ENCODE measurements at places on chromosomes 2 and 18.
A peak's percentile ranks its signal among the peaks of the same experiment; 100 is the strongest.

- no peak for DNase-seq
Measured at GRCh38 chr2:190655113-190655512, 6.2 kb downstream of the NAB1 start.

DNA sequence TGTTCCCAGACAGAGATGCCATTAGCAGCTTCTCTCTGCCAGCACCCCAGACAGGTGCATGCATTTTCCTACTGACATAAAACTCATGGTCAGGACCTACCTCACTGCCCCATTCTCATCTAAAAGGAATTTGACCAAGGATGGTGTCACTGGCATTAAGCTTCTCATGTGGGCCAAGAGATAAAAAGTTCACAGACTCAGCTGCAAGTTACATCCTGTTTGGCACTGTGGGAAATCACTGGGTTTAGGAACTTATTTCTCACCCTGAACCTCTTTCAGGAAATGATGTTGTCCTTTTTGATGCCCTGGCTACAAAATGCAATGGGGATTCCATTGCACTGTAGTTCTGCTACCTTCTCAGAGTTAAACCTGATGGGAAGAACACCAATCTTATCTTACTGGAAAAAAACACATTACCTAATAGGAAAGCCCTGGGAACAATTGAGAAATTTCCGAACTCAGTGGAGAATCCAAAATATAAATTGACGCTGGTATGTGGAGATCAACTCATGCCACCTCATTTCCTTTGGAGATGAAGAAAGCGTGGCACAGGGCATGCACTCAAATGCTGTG is 252.1 kb upstream of the COPS8 start:
- no peak for DNase-seq

GRCh38 chr2:164928101-164928673 is 27.1 kb downstream of the SLC38A11 start:
- no peak for DNase-seq

- DNase-seq: no peak
Measured at GRCh38 chr2:129879614-129880180, 99.8 kb upstream of the RAB6C start.

- no peak for DNase-seq
Measured at GRCh38 chr18:26008096-26008495, 82.3 kb downstream of the SS18 start.

GRCh38 chr18:59799383-59800015 is 100.3 kb upstream of the PMAIP1 start:
- no peak for DNase-seq

DNA sequence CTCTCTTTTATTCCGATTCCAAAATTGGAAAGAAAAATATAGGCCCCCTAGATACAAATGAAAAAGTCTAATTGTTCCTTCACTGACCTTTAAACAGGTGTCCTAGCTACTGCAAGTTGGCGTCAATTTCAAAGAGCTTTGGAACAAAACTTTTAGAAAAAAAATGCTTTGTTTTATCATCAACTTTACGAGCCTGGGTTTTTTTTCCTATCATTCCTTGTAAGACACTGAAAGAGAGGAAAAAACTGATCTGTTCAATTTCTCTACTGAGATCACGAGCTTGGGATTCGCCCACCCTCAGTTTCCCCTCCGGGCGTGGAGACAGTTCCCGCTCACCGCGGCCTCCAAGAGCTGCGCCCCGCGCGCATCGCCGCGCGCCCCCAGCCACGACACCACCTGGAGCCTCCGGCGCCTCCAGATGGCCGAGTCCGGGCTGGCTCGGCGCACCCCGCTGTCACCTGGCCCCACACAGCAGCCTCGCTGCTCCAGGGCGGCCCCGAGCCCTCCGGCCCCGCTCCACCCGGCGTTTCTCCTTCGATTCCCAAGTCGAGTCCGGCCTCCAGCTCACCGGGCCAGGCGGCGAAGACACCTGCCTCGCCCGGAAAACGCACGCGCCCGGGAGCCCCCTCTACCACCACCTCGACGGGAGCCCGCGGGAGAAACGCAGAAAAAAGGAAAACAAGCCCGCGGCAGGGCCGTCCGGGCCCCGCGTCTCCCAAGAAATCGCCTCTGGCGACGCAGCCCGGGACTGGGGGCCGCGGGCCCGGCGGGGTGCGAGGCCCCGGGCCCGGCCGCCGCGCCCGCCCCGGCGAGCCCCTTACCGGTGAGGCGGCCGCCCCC is 656 bp downstream of the TBC1D8 start:
- DNase-seq: no peak

DNA sequence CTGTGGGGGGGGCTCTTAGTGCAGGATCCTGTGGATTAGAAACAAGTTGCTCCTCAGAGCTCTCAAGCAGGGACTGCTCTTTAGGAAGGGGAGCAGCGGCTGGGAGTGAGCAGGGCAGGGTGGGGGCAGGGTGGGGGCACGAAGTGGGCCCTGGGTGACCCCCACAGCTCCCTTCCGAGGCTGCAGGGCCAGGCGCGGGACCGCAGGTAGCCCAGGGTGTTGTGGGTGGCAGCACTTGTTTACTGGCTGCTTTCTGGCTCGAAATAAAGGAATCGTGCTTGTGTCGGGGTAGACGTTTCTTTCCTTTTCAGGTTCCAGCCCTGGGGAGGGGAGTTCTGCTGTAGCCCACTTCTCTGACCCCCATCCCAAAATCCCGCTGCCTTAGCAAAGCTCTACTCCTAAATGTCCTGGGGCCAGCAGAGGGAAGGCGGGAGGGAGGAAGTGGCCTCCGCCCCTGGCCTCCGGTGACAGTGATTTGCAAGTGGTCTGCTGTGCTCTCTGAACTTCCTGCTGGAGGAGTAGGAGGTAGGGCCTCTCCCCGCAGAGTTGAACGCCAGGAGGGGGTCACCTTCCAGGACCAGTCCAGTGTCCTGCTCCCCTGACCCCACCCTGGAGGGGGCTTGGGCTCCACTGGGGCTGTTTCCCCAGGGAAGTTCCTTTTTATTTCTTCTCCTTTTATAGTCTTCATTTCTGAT is 8.3 kb downstream of the NEU4 start:
- DNase-seq: no peak

- DNase-seq: peak; percentile 14
Measured at GRCh38 chr2:218166791-218167190, at the start of gene CXCR1. Gene CXCR1 (minus strand): TSS chr2:218166962. CDS start chr2:218165211, 1,751 bp downstream.

GRCh38 chr2:37454851-37455762 is 110.7 kb downstream of the QPCT start:
- no peak for DNase-seq

DNA sequence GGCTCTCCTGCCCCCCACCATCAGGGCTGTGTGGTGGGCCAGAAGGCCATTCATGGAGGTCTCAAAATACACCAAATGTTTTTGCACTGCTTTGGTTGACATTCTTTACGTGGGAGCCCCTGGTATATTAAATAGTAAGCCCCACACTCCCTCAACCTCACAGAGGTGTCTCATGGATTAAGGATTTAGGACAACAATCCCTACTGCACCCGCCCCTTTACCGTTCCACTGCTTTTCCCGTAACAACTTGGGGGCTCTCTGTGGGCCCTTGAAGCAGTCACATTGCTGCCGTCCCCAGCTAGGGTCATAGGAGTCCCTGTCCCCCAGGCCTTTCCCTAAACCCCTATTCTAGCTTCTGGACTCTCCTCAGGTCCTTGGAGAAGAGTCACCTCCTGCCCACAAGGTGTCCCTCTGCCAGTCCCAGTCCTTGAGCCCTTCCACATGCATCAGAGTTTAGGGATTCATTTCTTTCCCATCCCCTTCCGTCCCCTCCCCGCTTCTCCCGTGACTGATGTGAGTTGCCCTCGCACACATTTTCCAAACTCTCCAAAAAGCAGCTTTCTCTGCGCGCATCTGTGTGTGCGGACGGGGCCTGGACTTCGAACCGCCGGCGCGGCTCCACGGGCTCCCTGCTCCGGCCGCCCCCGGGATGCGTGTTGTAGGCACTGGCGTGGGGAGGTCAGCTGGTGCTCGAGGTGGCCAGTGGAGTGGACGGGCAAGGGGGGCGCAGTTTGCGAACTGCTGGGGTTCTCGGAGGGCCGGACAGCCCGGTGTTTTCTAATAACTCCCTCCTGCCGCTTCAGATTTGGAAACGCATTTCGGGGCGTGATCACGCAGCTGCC is 84.8 kb downstream of the LYPD1 start:
- no peak for DNase-seq

DNA sequence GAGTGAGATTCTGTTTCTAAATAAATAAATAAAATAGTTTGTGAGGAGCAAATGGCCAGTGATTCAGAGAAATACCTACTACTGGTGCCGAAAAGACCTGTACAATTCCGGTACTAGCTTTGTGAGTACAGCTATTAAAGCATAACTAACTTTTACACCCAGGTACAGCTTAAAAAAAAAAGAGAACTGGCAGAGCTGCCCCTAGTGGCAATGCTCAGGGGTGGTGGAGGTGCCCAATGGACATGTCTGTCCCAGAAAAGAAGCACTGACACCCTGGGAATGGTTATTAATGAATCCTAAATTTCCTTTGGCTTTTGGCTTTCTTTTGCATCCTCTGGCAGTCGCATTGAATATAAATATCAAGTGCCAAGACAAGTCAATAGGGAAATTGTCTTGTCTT is 87.0 kb downstream of the LIPG start:
- no peak for DNase-seq

Measured in activated CD8-positive, alpha-beta memory T cell treated with anti-CD3 and anti-CD28 coated beads for 1 hour (primary cell).